WERI-Rb-1 (cell line): ENCODE measurements at places on chromosomes 11 and 22.

- no peak for DNase-seq
These were observed 19.0 kb upstream of the LIMK2 start for GRCh38 chr22:31193092-31193491.

GRCh38 chr11:43404406-43404805 is 45.7 kb downstream of the TTC17 start:
- DNase-seq = no peak

- no peak for DNase-seq
These were observed 26.4 kb downstream of the PDE3B start for GRCh38 chr11:14669958-14670357.

- DNase-seq = no peak
These were observed 7.1 kb upstream of the MUC6 start for GRCh38 chr11:1043563-1044096.

DNA sequence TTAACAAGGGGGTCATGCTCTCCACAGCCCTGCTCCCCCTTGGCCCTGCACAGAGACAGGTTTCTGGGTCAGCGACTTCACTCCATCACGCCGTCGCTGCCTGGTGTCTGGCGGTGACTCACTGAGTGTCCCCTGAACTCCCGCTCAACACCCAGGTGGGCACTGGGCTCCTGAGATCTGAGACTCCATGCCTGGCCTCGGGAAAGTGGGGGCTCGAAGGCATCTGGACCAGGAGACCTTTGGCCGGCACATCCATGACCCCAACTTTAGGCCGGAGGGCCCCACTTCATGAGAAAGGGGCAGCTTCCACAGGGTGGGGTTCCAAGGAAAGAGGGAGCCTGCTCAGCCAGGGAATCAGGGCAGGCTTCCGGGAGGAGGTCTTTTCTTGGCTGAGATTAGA is 79.3 kb upstream of the PRR5 start:
- no peak for DNase-seq

- DNase-seq = no peak
These were observed 161.8 kb upstream of the GRIA4 start for GRCh38 chr11:105447936-105448702.

GRCh38 chr22:49502126-49502826 is 325.4 kb downstream of the BRD1 start:
- no peak for DNase-seq

- DNase-seq = no peak
These were observed 142.7 kb downstream of the FBXO7 start for GRCh38 chr22:32617271-32617670.

- no peak for DNase-seq
These were observed 149.0 kb downstream of the APOL5 start for GRCh38 chr22:35866651-35867050.

- no peak for DNase-seq
These were observed 9.2 kb upstream of the STIP1 start for GRCh38 chr11:64176751-64177150.

GRCh38 chr11:72683782-72684200 is 9.6 kb upstream of the PDE2A start:
- DNase-seq = peak; percentile 75

GRCh38 chr11:43574949-43575912 is 105.3 kb upstream of the HSD17B12 start:
- DNase-seq = peak; percentile 71

DNA sequence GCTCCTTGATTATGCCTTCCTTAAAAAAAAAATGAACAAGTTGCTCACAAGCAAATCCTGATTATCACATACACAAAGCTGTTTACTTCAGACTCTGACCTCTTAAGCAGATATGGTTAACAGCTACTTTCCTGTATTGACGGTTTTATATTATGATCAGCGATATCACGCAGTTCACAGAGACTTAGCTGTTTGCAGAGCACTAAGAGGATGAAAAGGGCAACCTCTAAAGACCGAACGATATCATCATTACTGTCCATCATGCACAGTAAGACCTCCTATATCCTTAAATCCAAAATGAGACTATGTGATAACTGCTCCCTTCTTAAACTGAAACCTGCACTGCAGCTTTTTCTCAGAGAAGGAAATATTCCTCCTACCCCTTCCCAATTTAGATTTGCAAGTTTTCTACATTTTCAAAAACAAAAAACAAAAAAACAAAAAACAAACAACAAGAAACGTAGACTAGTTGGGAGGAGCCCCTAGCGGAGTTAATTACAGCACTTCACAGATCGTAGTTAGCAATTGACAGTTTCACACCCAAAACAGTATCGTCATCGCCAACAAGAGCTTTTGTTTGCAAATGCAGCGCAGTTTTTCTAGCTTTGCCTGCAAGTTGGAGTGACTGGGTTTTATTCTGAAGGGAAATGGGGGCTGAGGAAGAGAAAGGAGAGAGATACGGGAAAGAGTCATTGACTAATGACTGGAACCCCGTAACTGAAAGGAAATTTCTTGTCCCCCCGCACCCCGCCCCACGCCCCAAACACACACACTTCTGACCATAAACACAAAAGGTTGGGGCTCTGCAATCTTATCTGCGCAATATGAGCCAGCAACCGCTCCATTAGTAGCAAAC is 1.2 kb downstream of the DDX6 start:
- no peak for DNase-seq

GRCh38 chr22:28887725-28888459 is 4.5 kb downstream of the ZNRF3 start:
- no peak for DNase-seq

GRCh38 chr11:120932305-120932915 is 91.5 kb upstream of the TBCEL start:
- DNase-seq = no peak

- peak; percentile 77 for DNase-seq
These were observed 18.8 kb downstream of the P2RY2 start for GRCh38 chr11:73236854-73237253.

DNA sequence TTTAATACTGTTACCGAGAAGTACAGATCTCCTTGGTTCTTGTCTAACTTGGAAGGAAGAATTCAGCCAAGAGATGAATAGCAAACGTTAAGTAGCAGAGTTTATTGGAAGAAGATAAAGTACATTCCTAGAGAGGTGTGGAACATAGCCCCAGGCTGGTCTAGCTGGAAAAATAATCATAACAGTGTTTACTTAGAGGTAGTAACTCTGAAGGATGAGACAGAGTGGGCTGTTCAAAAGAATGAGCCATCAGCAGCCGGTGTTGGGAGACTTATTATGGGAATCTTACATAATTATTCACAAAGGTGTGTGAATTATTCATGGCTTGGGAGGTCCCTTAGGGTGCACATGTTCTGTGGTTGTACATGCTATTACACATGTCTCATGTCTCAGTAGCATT is 276.5 kb downstream of the LUZP2 start:
- DNase-seq = no peak

- DNase-seq = no peak
These were observed 243.5 kb upstream of the ARHGAP20 start for GRCh38 chr11:110955776-110956175.

- no peak for DNase-seq
These were observed 727 bp upstream of the CSDC2 start for GRCh38 chr22:41560095-41560471.

- DNase-seq = no peak
These were observed 66.4 kb downstream of the ZNRF3 start for GRCh38 chr22:28949788-28950187.

DNA sequence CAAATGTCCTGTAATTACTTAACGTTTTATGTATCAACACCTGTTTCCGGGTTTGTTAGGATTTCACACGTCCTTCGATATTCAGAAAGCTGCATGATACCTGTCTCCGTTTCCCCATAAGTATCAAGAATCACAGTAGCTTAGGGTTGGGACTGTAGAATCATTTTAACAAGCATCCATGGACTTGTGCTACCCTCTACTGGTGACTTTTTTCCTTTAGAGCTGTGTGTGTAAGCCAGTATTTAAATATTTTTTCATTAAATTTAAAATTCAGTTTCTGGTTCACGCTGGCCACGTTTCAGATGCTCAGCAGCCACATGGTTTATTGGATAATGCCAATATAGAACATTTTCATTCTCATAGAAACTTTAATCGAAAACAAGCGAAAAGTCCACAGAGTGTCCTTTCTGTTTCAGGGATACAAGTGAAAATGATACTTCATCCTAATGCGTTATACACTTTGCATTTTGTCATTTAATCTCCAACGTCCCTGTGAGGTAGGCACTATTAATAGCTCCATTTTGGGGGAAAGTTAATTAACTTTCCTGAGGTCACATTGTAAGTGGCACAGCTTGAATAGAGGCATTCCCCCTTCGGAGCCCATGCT is 61.5 kb upstream of the SLC25A18 start:
- peak; percentile 40 for DNase-seq

- DNase-seq = no peak
These were observed 415.9 kb upstream of the CADM1 start for GRCh38 chr11:115920092-115920461.

DNA sequence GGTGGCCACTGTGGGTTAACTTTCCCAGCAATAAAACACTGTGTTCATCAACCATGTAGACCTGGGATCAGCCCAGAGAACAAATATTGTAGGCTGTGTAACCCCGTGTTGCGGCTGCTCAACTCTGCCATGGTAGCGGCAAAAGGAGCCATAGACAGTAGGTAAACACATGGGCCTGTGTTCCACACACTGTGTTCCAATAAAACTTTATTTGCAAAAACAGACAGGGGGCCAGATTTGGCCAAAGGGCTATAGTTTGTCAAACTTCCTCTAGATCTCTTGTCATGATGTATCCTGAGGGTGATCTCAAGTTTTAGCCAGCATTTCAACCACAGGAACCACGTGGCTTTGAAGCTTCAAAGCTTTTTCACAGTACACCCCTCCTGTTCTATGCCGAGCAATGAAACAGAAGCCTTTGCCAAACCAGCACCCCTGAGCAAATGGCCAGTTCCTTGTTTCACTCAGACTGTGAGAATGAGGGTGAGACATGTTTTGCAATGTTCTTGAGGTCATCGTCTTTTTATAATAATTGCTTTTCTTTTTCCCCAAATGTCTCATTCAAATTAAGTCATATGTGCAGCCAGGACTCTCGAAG is 49.9 kb upstream of the FADD start:
- DNase-seq = no peak

GRCh38 chr11:46387919-46388618 is 3.5 kb downstream of the CHRM4 start:
- DNase-seq = peak; percentile 42

DNA sequence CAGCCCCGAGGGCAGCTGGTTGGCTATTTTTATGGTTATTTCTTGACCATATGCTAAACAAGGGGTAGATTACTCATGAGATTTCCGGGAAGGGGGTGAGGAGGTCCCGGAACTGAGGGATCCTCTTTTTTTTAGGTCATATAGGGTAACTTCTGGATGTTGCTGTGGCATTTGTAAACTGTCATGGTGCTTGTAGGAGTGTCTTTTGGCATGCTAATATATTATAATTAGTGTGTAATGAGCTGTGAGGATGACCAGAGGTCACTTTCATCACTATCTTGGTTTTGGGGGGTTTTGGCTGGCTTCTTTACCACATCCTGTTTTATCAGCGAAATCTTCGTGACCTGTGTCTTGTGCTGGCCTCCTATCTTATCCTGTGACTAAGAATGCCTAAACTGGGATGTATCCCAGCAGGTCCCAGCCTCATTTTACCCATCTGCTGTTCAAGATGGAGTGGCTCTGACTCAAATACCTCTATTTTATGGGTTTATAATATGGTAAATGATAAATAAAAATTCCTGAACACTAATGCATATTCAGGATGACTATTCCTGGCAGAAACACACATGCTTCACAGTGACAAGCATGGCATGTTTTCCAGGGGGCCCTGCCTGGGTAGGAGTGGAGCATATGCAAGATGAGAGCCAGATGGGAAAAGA is 11.2 kb downstream of the KREMEN1 start:
- no peak for DNase-seq

DNA sequence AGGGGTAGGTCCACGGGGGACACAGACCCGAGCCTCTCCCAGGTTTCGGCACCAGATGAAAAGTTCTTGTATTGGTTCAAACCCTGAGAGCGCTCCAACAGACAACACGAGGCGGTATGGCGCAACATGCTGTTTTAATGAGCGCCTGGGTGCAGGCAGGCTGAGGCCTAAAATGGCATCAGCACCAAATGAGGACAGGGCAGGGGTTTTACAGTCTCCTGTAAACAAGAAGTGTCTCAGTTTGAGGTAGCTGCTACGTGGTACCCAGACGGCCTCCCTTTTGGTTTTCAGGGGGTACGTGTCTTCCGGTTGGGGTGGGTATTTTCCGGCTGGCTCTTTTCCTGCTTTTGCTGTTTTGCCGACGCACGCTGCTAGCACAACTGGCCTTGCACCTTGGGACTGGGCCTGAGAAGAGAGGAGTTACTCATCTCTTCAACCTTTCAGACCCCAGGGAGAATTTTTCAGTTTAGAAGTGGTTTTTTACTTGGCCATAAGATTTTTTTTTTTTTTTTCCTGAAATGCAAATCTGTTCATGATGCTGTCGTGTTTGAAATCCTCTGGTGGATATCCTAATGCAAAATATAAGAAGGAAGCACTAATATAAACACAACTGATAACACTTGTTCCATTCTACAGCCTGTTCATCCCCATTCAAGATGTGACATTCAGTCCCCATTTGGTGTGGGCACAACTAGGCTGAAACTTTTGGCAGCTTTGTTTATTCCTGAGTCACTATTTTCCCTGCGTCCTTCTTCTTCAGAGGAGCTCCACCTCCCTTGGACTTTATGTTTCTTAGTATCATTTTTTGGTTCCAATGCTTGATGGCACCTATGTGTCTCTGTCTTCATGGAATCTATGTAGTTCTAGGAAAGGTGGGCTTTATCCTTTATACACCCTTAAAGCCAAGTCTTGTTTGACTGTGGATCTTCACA is 6.5 kb downstream of the PPFIBP2 start:
- no peak for DNase-seq

DNA sequence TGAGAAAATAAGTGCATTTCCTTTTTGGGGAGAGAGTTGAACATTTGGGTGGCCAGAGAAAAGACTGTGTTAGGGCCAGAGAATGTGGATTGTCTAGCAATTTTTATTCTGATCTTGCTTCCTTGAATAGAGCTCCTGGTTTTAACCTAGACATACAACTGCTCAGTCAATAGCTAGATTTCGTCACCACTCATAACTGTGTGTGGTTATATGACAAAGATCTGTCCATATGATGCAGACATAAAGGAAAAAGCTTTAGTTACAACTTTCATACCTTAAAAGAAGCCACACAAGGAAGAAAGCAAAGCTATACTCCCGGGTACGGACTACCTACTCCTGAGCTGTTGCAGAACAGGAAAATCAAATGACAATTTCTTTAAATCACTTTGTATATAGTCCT is 37.2 kb downstream of the MS4A6A start:
- DNase-seq = no peak

GRCh38 chr22:30602049-30602448 is 4.9 kb upstream of the TCN2 start:
- peak; percentile 35 for DNase-seq
